ENCODE measurements at places on chromosomes 2 and 18.

GRCh38 chr2:99552529-99552928 lies 62.7 kb upstream of the REV1 start:
- DNase-seq, result no peak

GRCh38 chr2:9310798-9311197 lies 104.2 kb downstream of the ASAP2 start:
- DNase-seq, result no peak

DNA sequence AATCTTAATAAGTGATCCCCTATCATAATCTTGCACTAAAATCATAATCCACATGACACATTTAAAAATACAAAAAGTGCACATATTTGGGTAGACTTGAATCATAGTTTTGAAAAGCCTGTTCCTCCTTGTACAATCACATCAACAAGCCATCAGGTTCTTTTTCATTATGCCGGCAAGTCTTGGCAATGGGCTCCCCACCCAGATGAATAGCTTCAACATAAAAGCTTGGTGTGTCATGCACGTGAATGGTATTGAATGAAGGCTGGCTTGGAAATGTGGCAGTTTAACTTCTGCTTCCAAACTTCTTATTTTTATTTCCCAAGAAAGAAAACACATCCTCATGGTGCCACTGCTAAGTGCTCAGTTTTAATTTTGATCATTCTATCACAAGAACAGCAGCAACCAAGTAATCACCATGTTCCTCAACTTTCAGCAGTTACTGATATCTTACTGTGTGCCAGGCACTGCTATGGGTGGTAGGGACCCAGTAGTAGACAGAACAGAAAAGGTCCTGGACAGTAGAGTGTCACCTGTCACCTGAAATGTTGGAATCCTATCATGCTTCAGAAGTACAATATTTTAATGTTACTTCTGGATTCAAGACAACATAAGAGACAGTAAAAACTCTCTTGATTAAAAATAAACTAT lies 89.9 kb downstream of the AP1S3 start:
- DNase-seq, result no peak

GRCh38 chr2:168601741-168602140 lies 145.7 kb downstream of the CERS6 start:
- no peak for DNase-seq

DNA sequence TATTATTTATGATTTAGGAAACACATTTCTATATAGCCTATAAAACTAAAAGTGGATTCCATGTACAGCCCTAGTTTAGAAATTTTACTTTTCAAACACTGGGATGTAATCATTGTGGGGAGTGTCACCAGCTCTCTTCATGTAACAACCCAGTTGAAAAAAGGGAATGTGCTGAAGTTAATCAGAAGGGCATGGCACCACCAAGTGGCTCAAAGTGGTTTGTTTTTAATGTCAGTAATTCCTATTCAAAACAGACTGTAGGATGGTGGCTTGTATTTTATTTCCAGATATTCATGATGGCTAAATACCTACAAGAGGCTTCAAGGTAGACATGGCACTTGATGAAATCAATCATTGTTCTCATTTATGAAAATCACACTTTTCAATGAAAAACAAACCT lies 58.1 kb upstream of the TMEM182 start:
- DNase-seq, result no peak

- no peak for DNase-seq
Observed at GRCh38 chr2:168478206-168478605, 22.1 kb downstream of the CERS6 start.

GRCh38 chr2:149716687-149717086 lies 129.1 kb upstream of the MMADHC start:
- no peak for DNase-seq

DNA sequence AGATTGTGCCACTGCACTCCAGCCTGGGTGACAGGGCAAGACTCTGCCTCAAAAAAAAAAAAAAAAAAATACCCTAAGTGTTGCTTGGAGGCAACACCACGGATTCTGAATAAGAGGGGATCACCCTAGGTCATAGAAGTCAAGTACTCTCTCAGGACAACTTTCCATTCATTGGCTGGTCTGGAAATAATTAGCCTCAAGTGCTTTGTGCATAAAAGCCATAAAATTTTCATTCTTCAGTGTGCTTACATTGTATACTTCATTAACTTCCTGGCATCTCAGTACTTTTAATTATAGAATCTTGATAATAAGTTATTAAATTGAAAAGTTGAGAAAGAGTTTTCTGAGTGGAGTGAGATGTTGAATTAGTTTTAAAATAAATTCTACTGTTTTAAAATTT lies 876.1 kb upstream of the FAM98A start:
- DNase-seq, result no peak

GRCh38 chr18:9742524-9743131 lies 34.5 kb downstream of the RAB31 start:
- DNase-seq, result no peak

GRCh38 chr2:195425328-195425727 lies 231.7 kb upstream of the SLC39A10 start:
- no peak for DNase-seq

DNA sequence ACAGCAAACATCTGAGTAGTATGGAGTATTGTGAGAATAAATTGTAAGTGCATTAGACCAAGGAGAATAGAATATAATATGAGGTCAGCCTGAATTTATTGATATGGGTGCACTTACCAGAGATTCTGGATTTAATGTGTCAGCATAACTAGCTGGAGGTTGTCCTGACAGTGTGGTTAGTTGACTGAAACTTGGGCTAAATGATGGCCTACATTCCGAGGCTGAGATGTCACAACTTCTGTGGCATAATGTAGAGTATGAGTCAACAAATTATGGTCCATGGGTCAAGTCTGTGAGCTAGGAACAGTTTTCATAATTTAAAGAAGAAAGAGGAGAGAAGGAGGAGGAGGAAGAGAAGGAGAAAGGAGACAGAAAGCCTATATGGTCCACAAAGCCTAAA lies 127.6 kb downstream of the QPCT start:
- no peak for DNase-seq

- DNase-seq, result no peak
Observed at GRCh38 chr2:152094014-152094413, 4.8 kb downstream of the CACNB4 start.
